ENCODE measurements at places on chromosomes 13 and 19. TPM values are rescaled to one million over a fixed set of nuclear protein-coding genes. Genes with fewer than 3 reads are reported as not detected.

Gene ANKRD24
- polyA plus RNA-seq: 2.3 TPM

Gene KATNAL1
- 1.4 TPM for polyA plus RNA-seq

Gene OLFM4
- polyA plus RNA-seq: 167 TPM

Gene CGB7
- not detected for polyA plus RNA-seq

Gene CEACAM4
- polyA plus RNA-seq: not detected
